ENCODE measurements at places on chromosomes 16 and 17. TPM values are rescaled to one million over a fixed set of nuclear protein-coding genes. Genes with fewer than 3 reads are reported as not detected.

DNA sequence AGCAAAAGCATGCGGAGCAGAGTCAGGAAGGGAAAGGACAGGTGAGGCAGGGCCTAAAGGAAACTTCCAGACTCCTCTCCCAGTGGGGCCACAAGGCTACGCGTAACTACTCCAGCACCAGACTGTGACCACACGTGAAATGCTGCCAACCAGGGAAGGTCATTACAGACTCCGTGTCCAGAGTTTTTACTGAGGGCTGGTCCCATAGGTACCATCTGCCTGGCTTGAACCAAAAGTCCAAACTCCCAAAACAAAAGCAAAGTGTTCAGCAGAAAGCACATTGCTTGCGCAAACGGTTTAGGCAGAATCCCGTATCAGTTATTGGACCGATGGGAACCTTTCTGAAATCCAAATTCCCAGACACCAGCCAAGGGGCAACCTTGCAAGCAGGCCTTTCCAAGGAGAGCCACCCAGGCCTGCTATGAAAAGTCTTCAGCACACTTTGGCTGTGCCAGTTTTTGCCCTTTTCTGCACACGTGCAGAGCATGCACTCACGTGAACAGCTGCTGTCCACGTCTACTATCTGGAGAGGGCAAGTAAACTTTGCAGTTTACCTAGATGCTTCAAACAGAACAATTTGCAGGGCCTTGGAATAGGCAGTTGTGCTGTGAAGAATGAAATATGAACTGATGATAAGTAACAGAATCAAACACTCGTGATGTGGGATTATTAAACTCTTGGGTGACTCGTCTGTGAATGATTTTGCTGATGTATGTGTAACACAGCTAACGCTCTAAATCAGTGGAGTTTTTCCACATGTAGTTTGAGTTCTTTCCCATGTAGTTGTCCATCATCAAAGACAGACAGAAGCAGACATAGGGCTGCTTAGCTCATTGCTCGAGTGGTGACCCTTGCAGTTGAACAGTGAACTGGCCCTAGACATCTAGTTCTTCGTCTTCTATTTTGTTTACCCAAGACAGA lies 58.1 kb upstream of the CRISPLD2 start:
- H3K27ac ChIP-seq: no peak overlapping the region
- H3K4me3 ChIP-seq: no peak overlapping the region
- H3K36me3 ChIP-seq: peaks cover 18% of the 10 kb centered on the region
- H3K4me1 ChIP-seq: peaks cover 18% of the 10 kb centered on the region
- no peak for DNase-seq

The ASPHD1 gene
- not detected for polyA plus RNA-seq

The KRTAP2-2 gene
- not detected for polyA plus RNA-seq

DNA sequence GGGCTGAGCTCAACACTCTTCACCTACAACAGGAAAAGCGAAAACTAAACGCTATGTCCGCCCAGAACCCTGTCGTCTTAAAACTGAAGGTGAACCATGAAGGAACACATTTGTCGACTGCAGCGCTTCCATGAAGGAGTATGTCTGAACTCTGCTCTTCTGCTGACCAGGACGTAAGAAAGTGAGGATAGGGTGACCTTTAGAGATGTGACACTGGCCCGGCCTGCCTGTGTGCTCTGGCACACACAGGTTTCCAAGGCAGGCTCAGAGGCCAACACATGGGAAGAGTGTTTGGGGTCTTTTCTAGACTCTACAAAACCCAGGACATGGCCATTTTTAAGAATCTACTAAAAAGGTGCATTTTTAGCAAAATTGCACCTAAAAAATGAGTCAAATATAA lies 21.1 kb downstream of the MARF1 start:
- DNase-seq: no peak
- no peak overlapping the region for H3K4me3 ChIP-seq
- H3K36me3 ChIP-seq: peaks cover 34% of the 10 kb centered on the region
- no peaks in the 10 kb centered on the region for H3K4me1 ChIP-seq
- peaks cover 1% of the 10 kb centered on the region for H3K27me3 ChIP-seq
- no peak overlapping the region for H3K27ac ChIP-seq

DNA sequence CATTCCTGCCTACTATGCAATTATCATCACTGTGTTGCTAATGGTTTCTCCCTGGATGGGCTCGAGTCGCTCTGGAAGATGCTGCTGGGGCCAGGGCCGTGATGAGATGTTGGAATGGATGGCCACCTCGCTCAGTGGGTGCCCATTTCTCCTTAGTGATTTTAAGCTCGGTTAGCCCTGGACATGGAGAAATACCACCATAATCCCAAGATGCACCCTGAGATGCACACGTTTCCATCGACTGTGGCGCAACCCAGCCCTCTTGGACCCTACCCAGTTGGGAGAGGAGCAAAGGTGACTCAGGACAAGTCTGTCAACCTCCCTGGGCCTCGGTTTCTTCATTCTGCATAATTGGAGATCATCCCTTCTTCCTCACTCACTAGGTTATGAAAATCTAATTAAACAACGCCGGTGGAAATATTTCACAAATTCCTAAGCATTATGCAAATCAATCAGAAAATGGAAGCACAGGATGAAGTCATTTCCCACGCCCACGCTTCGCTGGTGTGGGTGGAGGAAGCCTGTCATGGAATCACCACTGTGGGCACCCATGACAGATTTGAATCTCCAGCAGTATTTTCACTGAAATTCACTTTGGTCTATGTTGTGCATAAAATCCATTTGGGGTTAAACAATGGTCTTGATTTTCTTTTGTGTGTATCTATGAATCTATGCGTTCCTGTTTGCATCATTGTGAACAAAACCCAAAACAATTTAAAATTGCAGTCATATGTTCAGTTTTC lies 195.2 kb downstream of the AXIN2 start:
- H3K36me3 ChIP-seq: no peaks in the 10 kb centered on the region
- H3K27me3 ChIP-seq: no peaks in the 10 kb centered on the region
- no peak overlapping the region for H3K4me3 ChIP-seq
- no peak for DNase-seq
- H3K4me1 ChIP-seq: peaks cover 13% of the 10 kb centered on the region
- no peak overlapping the region for H3K27ac ChIP-seq

DNA sequence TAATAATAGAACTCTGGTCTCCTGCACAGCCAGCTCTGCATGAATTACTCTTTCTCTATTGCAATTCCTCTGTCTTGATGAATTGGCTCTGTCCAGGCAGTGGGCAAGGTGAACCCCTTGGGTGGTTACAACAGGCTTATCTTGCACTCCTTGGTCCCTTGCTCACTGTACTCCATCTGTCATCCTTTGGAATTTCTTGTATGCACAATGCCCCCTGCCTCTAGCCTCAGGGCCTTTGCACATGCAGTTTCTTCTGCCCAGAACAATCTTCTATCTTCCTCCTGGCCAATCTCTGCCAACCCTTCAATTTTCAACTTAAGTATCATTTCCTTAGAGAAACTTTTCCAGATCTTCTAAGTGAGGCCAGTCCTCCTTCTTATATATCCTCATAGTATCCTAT lies 114.7 kb upstream of the NLRP1 start:
- peaks cover 12% of the 10 kb centered on the region for H3K27me3 ChIP-seq
- H3K4me3 ChIP-seq: no peak overlapping the region
- no peak overlapping the region for H3K27ac ChIP-seq

DNA sequence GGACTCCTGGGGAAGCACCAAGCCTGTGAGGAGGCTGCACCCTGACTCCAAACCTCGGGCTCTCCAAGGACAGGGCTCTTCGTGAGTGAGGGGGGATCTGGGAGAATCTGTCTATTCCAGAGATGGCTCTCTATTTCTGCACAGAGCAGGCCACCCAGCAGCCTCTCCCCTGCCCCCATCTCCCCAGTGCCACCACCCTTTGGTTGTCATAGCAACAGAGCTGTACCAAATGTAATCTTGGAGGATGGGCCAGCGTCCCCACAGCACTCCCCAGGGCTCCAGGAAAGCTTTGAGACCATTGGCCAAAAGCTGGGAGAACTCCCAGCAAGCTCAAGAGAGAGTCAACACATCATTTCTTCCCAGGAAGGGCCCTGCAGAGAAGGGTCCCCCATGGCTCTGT lies 49.3 kb downstream of the ABCC12 start:
- H3K27me3 ChIP-seq: peaks cover 9% of the 10 kb centered on the region
- H3K36me3 ChIP-seq: no peaks in the 10 kb centered on the region
- no peak overlapping the region for H3K27ac ChIP-seq
- DNase-seq: no peak

The SLC47A1 gene
- not detected for polyA plus RNA-seq

Data from immature natural killer cell (primary cell).